Left lung (tissue), 14 donors: ENCODE measurements at places on chromosomes 16 and 17.
A peak's percentile ranks its signal among the peaks of the same experiment; 100 is the strongest.

DNA sequence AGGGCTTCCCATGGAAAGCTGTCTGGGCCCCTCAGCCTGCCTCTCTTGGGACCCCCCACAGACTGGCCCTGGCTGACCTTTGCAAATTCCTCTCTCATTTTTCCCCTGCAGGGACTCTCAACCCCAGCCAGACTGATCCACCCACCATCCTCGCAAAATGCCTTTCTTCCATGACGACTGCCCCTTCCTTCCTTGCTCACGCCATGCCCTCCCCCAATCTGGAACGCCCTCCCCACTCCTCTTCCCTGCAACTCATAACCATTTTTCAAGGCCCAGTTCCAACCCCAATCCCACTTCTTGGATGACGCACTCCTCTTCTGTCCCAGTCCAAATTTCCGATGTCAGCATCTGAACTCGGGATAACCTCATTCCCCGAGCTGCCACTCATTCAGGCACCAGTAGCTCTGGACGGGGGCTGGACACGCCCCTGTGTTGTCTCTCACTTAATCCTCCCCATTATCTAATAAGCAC, 1.3 kb upstream of the DNAI2 start:
- peaks cover 5% of the 10 kb centered on the region for H3K27me3 ChIP-seq
- no peak overlapping the region for H3K4me3 ChIP-seq
- no peak overlapping the region for H3K27ac ChIP-seq
- no peak for DNase-seq

- no peaks in the 10 kb centered on the region for H3K27me3 ChIP-seq
- H3K4me1 ChIP-seq = peaks cover 13% of the 10 kb centered on the region
- H3K36me3 ChIP-seq = no peaks in the 10 kb centered on the region
- H3K4me3 ChIP-seq = no peak overlapping the region
- no peak overlapping the region for H3K27ac ChIP-seq
These were observed 144.1 kb upstream of the KCNJ18 start for GRCh38 chr17:21548236-21548635.

DNA sequence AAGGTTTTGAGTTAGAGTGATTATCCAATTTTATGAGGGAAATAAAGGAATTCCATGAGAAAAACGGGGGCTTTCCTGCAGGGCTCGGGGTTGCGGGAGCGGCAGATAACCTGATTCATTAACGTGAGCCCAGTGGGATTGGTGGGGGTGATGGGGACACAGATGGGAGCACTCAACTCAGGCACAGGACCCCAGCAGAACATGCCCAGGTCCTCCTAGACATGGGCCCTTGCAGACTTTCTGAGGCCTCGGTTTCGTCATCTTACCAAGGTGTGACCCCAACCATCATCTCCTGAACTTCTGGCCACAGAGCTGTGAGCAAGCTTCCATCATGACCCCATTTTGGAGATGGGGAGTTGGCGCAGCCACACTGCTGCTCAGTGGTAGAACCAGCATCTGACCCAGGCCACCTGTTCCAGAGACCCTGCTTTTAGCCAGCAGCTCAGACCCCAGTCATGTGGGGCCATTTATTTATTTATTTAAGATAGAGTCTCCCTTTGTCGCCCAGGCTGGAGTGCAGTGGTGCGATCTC, 22.3 kb downstream of the CARHSP1 start:
- peaks cover 28% of the 10 kb centered on the region for H3K4me1 ChIP-seq
- no peak for DNase-seq
- H3K4me3 ChIP-seq = no peak overlapping the region
- H3K27me3 ChIP-seq = no peaks in the 10 kb centered on the region
- no peak overlapping the region for H3K27ac ChIP-seq

- no peak overlapping the region for H3K27ac ChIP-seq
- H3K27me3 ChIP-seq = no peaks in the 10 kb centered on the region
- peaks cover 16% of the 10 kb centered on the region for H3K4me1 ChIP-seq
- no peaks in the 10 kb centered on the region for H3K36me3 ChIP-seq
- no peak for DNase-seq
These were observed 18.4 kb upstream of the BAIAP2 start for GRCh38 chr17:81016575-81016974.

GRCh38 chr16:80060470-80060869, 459.9 kb upstream of the MAF start:
- DNase-seq = no peak
- no peaks in the 10 kb centered on the region for H3K36me3 ChIP-seq
- no peaks in the 10 kb centered on the region for H3K4me1 ChIP-seq
- H3K27me3 ChIP-seq = no peaks in the 10 kb centered on the region
- no peak overlapping the region for H3K4me3 ChIP-seq

DNA sequence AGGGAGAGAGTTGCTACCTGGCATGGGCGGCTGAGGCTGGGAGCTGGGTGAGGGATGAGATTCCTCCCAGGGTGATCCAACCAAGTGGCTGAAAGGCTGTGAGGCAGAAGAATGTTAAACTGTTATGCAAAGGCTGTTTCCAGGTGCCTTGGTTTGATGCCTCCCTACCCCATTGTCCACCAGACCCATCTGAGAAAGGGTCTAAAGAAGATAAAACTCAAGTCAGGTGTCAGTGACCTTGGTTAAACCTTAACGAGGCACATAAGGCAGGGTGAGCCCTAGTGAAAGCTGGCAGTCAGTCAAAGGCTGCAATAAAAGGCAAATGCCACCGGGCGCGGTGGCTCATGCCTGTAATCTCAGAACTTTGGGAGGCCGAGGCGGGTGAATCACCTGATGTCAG, 23.8 kb downstream of the LDHD start:
- no peak overlapping the region for H3K27ac ChIP-seq
- no peak overlapping the region for H3K4me3 ChIP-seq
- H3K27me3 ChIP-seq = no peaks in the 10 kb centered on the region
- peaks cover 4% of the 10 kb centered on the region for H3K36me3 ChIP-seq
- H3K4me1 ChIP-seq = peaks cover 33% of the 10 kb centered on the region

DNA sequence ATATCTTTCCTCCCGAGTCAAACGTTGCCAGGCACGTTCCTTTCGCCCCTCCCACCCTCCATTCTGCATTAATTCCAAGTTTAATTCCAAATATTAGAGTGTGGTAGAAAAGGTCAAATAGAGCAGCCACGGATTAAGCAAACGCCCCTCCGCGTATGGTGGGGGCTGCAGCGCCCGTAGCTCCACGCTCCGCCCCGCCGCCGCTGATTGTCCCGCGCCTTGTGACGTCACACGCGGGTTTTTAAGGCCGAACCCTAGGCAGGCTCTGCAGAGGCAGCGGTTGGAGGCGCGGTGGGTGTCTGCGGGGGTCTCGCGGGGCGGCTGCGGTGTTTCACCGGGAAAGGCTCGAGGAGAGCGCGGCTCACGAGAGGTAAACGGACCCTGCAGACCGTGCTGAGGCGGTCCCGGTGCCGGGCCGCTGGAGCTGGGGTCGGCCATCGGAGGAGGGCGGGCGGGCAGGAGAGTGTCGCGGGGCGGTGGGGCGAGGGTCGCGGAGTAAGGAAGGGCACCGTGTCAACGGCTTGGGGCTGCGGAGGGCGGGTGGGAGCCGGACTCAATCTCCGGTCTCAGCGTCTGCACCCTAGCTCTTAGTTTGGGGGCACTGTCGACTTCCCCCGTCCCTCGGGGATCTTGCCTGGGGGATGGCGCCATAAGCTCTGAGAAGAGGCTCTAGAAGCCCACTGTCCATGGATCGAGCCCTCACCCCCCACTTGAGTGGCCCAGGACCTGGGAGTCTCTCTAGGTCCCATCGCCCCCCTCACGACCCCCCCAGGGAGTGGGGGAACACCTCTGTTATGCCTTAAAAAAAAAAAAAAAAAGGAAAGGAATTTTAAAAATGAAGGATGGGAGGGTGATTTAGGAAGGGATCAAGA, at the start of gene ARL4D:
TSS of gene ARL4D (plus strand) at position 270 of the 872 bp plus-strand sequence. CDS start 740 bp downstream, outside the sequence.
- DNase-seq = peak; percentile 93
- peak within 1 kb of the TSS; percentile 64 for H3K4me3 ChIP-seq
- H3K27me3 ChIP-seq = no peaks in the 10 kb centered on the region
- H3K36me3 ChIP-seq = no peaks in the 10 kb centered on the region
- peak within 1 kb of the TSS; percentile 71 for H3K27ac ChIP-seq

DNA sequence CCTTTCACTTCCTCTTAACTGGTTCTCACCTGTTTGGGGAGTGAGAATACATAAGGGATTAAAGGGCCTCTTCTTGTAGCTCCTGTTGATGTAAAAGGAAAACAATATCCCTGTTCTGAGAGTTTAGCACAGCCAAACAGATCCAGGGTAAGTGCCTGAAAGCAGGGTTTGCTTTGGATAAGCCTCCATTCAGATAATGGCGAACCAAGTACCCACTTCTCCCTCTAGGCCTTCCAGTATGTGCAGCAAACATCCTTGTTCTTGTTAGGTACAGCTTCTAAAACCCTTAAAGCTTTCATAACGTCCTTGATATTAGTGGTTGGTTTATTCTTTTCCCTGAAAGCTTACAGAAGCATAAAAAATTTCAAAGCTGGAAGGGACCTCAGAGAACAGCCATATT, 130.6 kb upstream of the DNAH9 start:
- H3K4me1 ChIP-seq = no peaks in the 10 kb centered on the region
- no peak for DNase-seq

- no peaks in the 10 kb centered on the region for H3K27me3 ChIP-seq
- H3K4me3 ChIP-seq = no peak overlapping the region
- H3K27ac ChIP-seq = no peak overlapping the region
- no peaks in the 10 kb centered on the region for H3K4me1 ChIP-seq
- no peak for DNase-seq
These were observed 50.2 kb downstream of the COX10 start for GRCh38 chr17:14119546-14119945.

DNA sequence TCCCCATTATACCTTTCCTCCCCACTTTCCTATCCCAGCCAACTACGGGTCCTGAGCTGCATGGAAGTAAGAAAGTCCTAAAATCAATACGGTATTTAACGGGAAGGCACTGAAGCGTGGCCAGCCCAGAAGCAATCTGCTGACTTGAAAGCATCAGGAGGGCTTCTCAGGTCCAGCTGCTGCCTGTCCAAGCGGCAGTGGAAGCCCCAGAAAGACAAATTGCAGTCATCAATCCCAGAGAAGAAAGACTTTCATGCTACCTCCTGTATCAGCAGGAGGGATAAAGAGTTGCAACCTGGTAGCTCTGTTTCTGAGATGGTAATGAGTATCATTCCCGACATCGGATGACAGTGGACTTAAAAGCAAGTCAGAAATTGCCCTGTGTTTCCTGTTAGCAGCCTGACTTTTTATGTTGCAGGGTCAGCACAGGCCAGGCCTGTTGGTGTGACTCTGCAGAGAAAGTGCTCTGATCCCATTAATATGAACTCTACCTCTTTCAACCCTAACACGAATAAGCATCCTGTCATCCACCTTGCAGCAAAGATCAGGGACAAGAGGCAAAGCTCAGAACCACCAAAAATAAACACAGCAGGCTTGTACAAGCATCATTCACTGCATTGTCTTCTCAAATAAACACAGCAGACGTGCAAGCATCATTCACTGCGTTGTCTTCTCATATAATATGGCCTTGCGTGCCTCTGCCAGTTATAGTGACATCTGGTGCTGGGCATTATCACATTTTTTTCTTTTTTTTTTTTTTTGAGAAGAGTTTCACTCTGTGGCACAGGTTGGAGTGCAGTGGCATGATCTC, 358.6 kb upstream of the CDH11 start:
- H3K4me3 ChIP-seq = no peak overlapping the region
- no peaks in the 10 kb centered on the region for H3K27me3 ChIP-seq
- DNase-seq = no peak

- H3K36me3 ChIP-seq = peaks cover 10% of the 10 kb centered on the region
- H3K4me3 ChIP-seq = no peak overlapping the region
- H3K4me1 ChIP-seq = peaks cover 21% of the 10 kb centered on the region
- peak overlapping the region; percentile 57 for H3K27ac ChIP-seq
- no peak for DNase-seq
- H3K27me3 ChIP-seq = no peaks in the 10 kb centered on the region
These were observed 2.5 kb upstream of the MRPS23 start for GRCh38 chr17:57852092-57852954.

- H3K4me1 ChIP-seq = peaks cover 10% of the 10 kb centered on the region
- no peak within 1 kb of the TSS for H3K27ac ChIP-seq
- H3K36me3 ChIP-seq = no peaks in the 10 kb centered on the region
- no peak for DNase-seq
- H3K27me3 ChIP-seq = peaks cover 100% of the 10 kb centered on the region
These were observed at the start of gene NEUROD2 for GRCh38 chr17:39607851-39608130. Gene NEUROD2 (minus strand): TSS chr17:39607920. CDS start chr17:39606599, 1,321 bp downstream.
